ENCODE measurements at places on chromosomes 11 and 22.

DNA sequence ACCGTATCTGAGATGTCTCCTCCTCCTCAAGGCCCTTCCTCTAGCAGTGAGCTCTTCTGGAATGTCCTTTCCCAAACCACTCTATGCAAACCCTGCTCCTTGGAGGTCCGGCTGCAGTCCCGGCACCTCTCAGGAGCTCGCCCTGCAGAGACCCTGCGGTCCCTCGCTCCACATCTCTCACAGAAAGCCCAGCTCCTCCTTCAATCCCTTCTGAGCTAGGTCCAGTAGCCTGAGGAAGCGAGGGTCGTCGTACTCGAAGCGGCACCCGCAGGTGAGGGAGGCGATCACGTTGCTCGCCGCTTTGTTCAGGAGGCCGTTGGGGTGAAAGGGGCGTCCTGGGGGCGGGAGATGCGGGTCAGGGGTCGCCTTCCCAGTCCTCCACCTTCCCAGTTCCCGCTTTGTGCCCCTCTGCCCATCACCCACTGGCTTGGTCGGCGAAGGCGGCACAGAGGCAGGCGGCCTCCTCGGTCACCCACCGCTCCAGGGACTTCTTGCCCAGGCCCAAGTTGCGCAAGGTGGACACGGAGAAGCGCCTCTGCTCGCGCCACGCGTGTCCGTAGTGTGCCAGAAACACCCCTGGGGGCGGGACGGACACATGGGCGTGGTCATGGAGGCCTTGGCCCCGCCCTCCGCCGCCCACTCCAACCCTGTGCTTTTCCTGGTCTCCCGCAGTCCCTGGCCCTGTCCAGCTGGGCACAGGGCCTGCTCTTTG is 21.5 kb upstream of the CYP2D6 start:
- DNase-seq = no peak

DNA sequence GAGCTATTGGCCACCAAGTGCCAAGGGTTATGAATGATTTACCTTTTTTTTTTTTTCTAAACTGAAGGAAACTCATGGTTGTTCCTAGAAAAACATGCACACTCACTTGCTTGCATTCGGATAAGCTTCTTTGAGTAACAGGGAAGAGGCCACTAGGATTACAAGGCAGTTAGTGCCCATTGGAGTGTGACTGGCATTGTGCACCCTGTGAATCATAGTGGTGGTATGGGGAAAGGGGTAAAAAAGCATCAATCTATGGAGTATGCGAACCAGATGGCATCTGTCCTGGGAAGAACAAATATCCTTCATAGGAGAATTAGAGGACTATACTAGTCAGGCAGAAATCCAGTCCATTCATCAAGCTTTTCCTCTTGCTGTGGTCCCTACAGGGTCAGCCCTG is 24.2 kb downstream of the CD44 start:
- no peak for DNase-seq

- peak; percentile 7 for DNase-seq
Measured at GRCh38 chr22:25509374-25509791, 55.1 kb upstream of the GRK3 start.

DNA sequence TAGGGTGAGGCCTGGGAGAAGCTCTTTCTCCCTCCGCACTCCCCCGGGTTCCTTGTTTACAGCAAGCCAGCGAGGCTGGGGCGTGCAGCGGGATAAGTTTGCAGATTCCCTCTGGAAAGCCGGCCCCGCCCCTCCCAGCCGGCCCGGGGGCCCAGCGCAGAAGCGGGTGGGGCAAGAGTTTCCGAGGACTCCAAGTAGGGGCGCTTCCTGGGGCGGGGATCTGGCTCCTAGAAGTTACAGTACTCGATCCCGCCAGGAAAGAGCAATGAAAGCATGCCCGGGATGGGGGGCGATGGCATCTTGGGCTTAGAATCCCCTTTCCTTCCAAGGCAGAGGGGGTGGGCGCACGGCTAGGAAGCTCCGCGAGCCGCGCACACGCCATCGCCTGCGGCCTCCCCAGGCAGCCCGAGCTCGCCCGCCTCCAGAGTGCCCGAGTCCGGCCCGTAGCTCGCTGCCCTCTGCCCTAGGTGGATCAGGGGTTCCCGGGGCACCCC is 385 bp downstream of the TST start:
- peak; percentile 54 for DNase-seq
